Activated CD8-positive, alpha-beta memory T cell treated with anti-CD3 and anti-CD28 coated beads, Interleukin-2, amount 10 ng/mL, durations not matched to agents 7 days and 5 days (primary cell): ENCODE measurements at places on chromosomes 4 and X.

DNA sequence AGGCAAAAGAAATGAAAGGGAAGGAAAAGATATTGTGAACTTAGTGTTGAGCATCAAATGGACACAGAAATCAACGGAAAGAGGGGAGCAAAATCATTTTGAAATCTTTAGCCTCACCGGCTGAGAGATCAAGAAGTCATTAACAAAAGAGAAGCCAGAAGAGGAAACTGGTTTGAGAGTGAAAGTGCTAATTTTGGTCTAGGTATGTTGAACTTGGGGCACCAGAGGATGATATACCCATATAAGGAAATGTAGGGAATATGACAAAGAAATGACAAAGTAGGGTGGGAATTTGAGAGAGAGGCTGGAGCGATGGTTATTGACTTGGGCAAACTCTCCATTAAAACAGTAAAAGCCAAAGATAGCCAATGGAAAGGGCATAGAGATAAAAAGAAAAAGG lies 183.4 kb upstream of the ATOH1 start:
- no peak for DNase-seq

DNA sequence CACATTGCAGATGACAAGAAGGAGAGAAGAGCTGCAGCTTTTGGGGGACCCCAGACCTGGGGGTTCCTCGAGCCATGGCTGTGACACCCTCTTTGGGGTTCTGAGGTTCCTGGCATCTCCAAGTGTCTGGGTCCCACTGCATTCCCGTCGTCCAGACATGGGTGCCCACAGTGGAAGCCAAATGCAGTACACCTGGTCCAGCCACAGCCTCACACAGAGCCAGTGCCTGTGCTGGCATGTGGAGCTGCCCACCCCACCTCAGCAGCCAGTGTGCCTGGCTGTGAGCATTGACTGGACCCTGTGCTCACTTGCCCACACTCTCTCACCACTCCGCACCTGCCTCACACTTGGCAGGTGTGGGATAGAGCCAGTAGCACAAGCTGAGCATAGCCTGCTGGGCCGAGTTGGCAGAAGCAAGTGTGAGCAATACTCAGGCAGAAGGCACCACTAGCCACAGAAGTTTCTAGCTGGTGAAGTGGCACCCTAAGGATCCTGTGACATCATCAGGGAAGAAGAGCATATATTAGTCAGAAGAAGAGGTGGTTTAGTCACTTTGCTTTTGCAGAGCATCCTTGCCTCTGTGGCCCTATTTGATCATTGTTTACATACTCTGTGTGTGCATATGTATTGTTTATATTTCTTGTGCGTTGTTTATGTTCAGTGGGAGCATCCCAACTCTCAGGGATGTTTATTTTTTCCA lies 65.0 kb upstream of the MAGEB2 start:
- DNase-seq, result no peak

DNA sequence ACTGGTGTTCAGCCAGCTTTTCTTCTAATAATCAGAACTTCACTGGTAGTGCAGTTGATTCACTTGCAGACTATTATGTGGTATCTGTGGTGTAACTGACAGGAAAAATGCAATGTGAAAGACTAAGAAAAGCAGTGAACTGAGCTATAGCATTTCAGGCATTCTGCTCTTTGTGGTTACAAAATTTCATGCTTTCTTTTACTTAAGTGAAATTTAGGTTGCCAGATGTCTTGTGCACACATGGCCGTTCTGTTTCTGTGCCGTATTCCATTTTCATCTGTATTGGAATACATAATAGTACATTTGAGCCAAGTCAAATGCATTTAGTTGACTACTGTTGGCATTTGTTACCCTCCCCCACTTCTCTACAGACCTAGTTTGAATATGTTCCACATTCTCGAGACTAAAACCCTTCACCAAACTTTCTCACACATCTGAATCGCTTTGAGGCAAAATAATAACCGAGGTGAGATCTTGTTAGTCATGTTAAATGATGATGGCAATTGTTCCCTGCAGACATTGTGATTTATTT lies 8.2 kb downstream of the RTL3 start:
- DNase-seq, result peak; percentile 40

- no peak for DNase-seq
These were observed 10.3 kb downstream of the XPNPEP2 start for GRCh38 chrX:129749069-129749468.

DNA sequence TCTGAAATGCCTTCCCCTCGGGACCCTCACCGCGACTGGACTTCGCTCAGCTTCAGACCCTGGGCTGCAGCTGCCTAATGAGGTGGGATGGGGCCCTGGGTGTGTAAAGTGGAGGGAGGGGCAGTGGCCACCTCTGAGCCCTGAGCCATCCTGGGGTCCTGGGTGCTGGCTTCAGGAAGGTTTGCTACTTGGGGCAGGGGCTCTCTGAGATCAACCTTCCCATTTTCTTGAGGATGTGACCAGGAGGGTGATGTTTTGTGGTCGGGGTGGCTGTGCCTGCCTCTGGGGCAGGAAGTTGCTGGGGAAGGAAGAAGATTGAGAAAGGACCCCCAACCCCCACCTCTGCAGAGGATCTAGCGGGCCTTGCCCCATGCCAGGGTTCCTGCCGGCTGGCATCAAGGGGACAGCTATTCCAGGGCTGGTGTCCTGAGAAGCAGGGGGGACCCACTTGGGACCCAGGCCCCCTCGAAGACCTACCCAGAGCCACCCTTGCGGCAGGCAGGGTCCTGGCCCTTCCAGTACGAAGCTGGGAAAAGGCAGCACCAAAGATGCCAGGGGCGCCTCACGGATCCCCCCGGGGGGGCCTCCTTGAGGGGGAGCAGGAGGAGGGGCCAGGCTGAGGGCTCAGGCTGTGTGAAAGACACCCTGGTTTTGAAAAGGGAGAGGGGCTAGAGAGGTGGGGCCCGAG lies 6.5 kb downstream of the SH3BP2 start:
- DNase-seq, result no peak

DNA sequence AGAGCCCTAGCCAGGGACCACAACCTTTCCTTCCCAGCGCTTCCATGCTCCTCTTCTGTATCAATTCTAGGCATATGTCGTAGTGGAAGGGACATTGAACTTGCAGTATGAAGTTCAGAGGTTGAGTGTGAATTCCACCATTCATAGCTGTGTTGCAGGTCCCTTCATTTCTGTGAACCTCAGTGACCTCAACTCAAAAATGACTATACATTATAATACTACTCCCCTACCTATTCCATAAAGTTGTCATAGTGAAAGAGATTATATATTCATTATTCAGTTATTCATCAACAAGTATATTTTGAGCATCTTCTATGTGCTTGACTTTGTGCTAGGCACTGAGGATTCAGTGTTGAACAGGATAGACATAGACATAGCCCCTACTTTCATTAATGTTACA lies 28.0 kb downstream of the SH3BGRL start:
- no peak for DNase-seq

GRCh38 chr4:84167564-84167963 lies 331.5 kb downstream of the NKX6-1 start:
- no peak for DNase-seq

DNA sequence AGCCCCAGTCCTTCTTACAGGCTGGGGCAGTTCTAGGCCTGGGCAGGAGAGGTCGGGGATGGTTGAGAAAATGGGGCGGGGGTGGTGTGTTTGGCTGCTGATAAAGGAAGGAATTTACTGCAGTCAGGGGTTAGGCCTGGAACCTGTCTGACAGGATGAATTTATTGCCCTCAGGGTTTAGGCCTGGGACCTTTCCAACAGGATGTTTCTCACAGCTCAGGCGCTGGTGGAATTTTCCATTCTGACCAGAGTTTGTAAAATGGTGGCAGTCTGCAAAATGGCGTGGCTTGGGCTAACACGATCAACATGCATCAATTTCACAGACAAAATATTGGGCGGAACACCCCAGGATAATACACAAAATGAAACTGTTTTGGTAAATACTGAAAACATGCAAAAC lies 83.5 kb upstream of the SPIN4 start:
- no peak for DNase-seq

GRCh38 chr4:11223311-11223710 lies 205.4 kb downstream of the HS3ST1 start:
- no peak for DNase-seq

- DNase-seq, result no peak
These were observed 248.1 kb downstream of the C4orf33 start for GRCh38 chr4:129344058-129344457.

GRCh38 chrX:102129473-102129872 lies 4.0 kb downstream of the TCEAL2 start:
- DNase-seq, result no peak

GRCh38 chrX:54529552-54530356 lies at the start of gene GNL3L:
Gene GNL3L (plus strand): TSS chrX:54530219. CDS start chrX:54532567, 2,348 bp downstream.
- DNase-seq, result peak; percentile 88

- no peak for DNase-seq
These were observed 80.6 kb downstream of the TMEM144 start for GRCh38 chr4:158290912-158291311.

DNA sequence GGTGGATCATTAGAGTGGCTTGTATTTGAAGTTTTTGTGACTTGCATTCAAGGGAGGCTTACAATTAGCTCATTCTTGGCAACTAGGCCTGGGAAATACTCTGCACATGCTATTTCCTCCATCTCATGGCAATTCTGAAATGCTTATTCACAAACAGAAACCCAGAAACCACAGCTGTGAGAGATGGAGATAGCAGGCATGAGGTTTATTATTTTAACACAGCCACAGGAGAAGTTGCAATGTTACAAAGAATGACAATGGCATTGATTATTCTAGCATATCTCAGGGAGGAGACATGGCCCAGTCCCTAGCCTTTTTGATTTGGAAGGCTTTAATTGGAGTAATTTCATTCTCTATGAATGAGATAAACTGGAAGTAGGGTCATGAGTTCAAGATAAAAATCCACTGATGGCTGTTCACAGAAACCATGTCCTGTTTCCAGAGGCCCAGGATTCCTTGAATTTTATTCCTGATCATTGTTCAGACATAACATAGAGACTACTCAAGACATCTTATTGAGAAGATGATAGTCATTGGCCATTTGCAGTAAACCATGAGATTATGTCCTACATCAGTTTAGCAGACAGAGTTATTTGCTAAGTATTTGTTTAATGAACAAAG lies 123.9 kb downstream of the MID1 start:
- DNase-seq, result no peak

DNA sequence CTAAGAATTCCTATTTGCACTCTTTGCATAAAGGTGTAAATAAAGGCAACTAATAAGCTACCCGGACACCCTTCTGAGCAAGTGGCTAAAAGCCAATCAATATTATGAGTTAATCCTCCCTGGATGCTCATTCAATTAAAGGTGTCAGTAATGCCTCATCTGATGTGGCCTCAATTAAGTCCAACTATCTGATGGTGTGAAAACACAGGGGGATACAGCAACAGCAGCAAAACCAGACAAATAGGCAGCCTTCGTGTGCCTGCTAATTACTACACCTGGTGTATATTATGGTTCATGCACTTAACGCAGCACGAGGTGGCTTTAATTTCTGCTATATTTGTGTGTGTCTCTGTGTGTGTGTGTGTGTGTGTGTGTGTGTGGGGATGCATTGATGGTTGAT lies 244.4 kb downstream of the DCLK2 start:
- no peak for DNase-seq

DNA sequence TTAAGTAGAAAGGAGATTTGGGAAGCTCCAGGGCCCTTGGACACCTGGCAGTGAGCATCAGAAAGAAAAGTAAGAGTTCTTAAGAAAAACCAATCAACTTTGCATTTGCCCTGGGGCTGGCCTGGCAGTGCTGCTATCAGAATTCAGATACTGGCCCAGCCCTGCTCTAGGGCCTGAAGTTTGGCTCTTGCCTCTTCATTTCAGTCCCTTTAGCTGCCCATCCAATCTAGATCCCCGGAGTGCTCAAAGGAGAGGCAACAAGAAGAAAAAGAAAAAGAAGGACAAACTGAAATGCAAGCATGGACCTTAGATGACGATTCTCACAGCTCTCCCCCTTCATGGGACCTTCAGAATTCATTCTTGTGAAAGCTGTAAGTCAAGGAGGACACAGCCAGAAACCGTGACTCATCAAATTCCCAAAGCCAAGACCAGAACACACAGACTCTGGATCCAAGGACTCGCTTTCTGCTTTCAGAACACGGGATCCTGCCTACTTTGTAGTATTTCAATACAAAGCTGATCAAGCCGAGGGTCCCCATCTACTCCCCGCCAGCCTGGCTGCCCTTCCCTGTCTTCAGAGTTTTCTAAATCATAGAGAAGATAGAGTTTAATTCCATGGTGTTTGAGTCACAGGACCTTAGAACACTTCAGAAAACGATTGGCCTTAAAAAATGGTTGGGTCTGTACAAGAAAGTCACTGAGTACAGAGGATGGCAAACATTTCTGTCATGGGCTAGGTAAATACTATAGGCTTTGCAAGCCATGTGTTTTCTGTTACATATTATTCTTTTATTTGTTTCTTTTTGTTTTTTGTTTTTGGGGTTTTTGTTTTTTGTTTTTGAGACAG lies 103.7 kb downstream of the RBM47 start:
- DNase-seq, result no peak

- DNase-seq, result no peak
These were observed 6.8 kb downstream of the ASB5 start for GRCh38 chr4:176262243-176262642.
